ENCODE measurements at places on chromosomes 13 and 19.

- DNase-seq = no peak
These were observed 748.1 kb upstream of the SGCG start for GRCh38 chr13:22432690-22433089.

GRCh38 chr19:33301900-33302174 lies 497 bp downstream of the CEBPA start:
- DNase-seq = no peak

DNA sequence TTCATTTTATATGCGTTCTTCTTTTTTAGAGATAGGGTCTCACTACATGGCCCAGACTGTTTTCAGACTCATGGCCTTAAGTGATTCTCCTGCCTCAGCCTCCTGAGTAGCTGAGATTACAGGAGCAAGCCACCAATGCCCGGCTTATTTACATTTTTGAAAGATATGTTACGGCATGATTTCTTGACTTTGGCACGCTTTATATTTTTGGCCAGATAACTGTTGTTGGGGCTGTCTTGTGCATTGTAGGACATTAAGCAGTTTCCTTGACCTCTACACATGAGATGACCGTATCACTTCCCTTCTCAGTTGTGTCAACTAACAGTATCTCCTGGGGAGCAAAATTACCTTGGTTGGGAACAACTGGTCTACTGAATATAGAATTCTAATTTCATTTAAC lies 28.9 kb upstream of the CLDN10 start:
- DNase-seq = no peak

GRCh38 chr19:34471906-34472700 lies 9.5 kb upstream of the WTIP start:
- DNase-seq = no peak

GRCh38 chr13:64917566-64917965 lies 2312.6 kb downstream of the PCDH9 start:
- DNase-seq = no peak

DNA sequence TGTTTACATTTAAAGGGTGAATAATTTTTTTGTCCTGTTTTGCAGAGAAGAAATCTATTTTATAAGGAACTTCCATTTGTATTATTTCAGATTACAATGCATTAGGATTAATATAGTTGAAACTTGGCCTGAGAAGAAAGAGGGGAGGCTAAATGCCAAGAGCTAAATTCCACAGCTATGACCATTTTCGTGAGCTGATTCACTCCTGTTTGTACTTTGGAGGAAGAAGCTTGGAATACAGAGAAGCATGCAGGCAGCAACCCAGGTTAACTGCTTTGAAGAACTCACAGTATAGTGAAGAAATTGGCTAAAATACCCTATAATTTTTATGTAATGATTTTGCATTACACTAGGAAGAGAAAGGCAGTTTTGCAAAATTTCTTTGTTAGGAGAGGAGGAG lies 309.4 kb upstream of the KLF12 start:
- DNase-seq = no peak

DNA sequence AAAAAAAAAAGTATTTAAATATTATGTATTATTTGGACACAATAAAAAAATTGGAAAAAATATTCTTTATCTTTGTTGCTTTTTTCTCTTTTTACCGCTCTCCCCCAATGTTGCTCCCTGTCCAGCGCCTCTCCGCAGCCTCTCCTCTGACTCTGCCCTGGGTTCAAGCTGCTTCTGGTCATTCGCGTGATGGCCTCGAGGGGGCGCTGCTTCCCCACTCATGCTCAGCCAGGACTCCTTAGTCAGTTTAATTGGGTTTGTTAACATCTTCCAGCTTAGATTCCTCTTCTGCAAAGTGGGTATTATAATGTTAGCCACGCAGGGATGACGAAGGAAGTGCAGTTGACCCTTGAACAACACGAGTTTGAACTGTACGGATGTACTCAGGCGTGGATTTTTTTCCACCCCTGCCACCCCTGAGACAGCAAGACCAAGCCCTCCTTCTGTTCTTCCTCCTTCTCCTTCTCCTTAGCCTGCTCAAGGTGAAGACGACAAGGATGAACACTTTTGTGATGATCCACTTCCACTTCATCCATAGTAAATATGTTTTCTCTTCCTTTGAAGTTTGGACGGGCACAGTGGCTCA lies 4.9 kb upstream of the NWD1 start:
- DNase-seq = peak; percentile 22

Measured in NCI-H1694 (cell line).